ENCODE measurements at places on chromosomes 6 and 20. TPM values are rescaled to one million over a fixed set of nuclear protein-coding genes. Genes with fewer than 3 reads are reported as not detected.

The PTCRA gene
- total RNA-seq = not detected

The ARMH2 gene
- total RNA-seq = not detected

The UBE2V1 gene
- 75.7 TPM for total RNA-seq

The CFB gene
- 13.5 TPM for total RNA-seq

The RGS17 gene
- 2.6 TPM for total RNA-seq

The GPX5 gene
- total RNA-seq = not detected

The DNMT3B gene
- total RNA-seq = 1.7 TPM

The TMEM244 gene
- not detected for total RNA-seq

The B4GALT5 gene
- 30.8 TPM for total RNA-seq

The FHL5 gene
- not detected for total RNA-seq

The LRFN2 gene
- total RNA-seq = not detected

The ITPR3 gene
- 69.3 TPM for total RNA-seq

The SNX3 gene
- 133 TPM for total RNA-seq

The LCA5 gene
- 5.4 TPM for total RNA-seq

The MRAP2 gene
- 0.32 TPM for total RNA-seq

The SPDEF gene
- under 0.01 TPM for total RNA-seq

The CRISP3 gene
- total RNA-seq = not detected

The BANF2 gene
- total RNA-seq = not detected

The GABRR1 gene
- not detected for total RNA-seq

The TULP1 gene
- not detected for total RNA-seq

The C20orf173 gene
- not detected for total RNA-seq

The NR2E1 gene
- not detected for total RNA-seq

The HLA-B gene
- total RNA-seq = 623 TPM

The TNNC2 gene
- not detected for total RNA-seq

The ATP5F1E gene
- total RNA-seq = 13.7 TPM

The HCK gene
- 0.65 TPM for total RNA-seq

The CDS2 gene
- 36.7 TPM for total RNA-seq

The INSM1 gene
- not detected for total RNA-seq

The CST1 gene
- total RNA-seq = not detected

The ARMC2 gene
- 5.2 TPM for total RNA-seq

The PPIL4 gene
- 32.3 TPM for total RNA-seq

The SEMG1 gene
- total RNA-seq = not detected

The BLTP3A gene
- total RNA-seq = 10.3 TPM

The ARG1 gene
- total RNA-seq = not detected

The BPI gene
- total RNA-seq = not detected

The PI16 gene
- total RNA-seq = 0.16 TPM

The CD83 gene
- total RNA-seq = 3.4 TPM

The OLIG3 gene
- total RNA-seq = not detected

The LZTS3 gene
- 6.8 TPM for total RNA-seq

The GATA5 gene
- not detected for total RNA-seq

The STMND1 gene
- total RNA-seq = 0.32 TPM
